ENCODE measurements at places on chromosomes 1 and 21.

DNA sequence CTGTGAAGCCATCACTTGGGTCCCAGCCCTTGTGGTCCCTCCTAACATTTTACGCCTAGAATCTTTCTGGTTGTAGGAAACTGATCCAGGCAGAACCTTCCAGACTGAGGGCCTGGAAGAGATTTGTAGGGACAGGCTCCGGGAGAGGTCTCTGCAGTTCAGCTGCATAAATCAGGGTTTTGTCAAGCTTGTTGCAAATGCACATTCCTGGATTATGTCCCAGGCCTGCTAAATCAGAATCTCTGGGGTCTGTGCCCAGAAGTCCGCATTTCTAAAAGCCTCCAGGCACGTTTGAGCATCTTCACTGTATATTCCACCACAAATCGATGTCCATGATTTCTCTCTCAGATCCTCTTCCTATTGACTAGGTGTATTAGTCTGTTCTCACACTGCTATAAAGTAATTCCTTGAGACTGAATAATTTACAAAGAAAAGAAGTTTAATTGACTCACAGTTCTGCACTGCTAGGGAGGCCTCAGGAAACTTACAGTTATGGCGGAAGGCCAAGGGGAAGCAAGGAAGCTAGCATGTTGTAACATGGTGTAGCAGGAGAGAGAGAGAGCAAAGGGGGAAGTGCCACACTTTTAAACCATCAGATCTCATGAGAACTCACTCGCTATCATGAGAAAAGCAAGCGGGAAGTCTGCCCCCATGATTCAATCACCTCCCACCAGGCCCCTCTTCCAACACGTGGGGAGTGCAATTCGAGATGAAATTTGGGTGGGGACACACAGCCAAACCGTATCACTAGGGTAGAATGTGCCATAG, 1.2 kb upstream of the FHAD1 start:
- peak; percentile 66 for DNase-seq

DNA sequence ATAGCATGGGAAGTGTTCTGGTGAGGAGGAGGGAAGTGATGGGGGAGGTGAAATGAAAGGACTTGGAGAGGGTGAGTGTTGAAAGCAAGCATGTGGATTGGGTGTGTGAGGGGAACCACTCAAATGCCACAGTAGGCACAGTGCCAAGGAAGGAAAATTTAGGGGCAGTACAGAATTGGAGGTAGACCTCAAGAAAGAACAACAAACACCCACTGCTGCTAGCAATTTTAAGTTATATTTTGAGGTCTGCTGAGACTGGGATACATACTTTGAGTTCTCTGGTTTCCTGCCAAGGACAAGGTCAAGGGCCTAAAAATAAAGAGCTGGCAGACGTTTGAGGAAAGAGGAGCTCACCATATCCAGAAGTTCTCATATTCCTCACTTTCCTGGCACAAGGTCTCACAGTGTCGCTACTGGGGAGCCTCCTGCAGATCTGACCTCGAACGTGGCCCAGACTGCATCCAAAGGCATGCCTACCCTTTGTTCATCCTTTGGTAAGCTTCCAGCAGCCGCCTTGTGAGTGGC, 104.0 kb downstream of the BRINP2 start:
- DNase-seq, result no peak

- DNase-seq, result no peak
These were observed 6.7 kb downstream of the POFUT2 start for GRCh38 chr21:45280969-45281368.

DNA sequence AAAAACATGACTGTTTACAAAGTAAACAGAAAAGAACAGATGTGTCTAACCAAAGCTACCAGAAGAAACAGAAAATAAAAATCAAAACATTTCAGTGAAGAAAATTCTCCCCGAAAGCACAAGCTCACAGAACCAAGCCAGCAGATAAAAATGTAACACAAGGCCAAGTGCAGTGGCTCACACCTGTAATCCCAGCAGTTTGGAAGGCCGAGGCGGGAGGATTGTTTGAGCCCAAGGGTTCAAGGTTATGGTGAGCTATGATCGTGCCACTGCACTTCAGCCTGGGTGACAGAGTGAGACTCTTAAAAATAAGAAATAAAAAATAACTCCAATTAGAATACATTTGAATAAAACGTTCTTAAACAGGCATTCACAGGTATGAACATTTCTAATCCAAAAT, 19.1 kb upstream of the DDOST start:
- no peak for DNase-seq

DNA sequence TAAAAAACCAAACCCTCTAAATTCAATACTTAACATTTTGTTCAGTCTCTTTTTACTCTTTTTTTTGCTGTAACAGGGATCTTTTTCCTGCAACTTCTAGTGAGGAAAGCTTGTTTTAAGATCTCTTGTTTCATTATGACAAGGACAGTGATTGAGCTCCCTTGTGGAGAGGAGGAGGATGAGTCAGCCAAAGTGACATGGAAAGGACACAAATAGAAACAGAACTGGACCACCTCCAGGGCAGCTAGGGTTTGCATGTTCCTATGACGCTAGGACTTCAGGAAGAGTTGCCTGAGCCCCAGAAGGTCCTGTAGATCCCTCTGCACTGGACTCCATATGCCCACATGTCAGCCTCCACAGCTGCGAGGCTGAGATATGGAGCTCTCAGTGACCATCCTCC, 212.6 kb upstream of the FAM78B start:
- no peak for DNase-seq

- DNase-seq, result no peak
These were observed 71.2 kb upstream of the CNN3 start for GRCh38 chr1:94998114-94998513.

GRCh38 chr1:185017338-185017737, 28.0 kb upstream of the RNF2 start:
- peak; percentile 79 for DNase-seq

GRCh38 chr1:109241841-109242345, 7.4 kb upstream of the CELSR2 start:
- no peak for DNase-seq

GRCh38 chr21:38645282-38645681, 147.0 kb upstream of the ERG start:
- DNase-seq, result no peak

DNA sequence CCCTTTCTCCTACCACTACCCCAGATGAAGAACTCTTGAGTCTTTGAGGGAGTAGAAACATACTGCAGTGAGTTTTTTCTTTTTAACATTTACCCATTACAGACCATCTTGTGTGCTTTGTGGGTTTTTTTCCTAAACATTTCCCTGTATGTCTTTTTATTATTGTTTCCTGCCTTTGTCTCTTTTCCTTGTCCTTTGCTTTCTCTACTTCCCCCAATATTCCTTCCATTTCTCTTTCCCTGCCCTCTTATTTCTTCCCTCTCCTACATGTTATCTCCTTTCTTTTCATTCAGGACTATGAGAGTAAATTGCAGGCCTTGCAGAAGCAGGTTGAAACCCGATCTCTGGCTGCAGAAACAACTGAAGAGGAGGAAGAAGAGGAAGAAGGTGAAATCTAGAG, 79.1 kb upstream of the PGD start:
- DNase-seq, result no peak

All from inflammatory macrophage treated with lipopolysaccharide for 1 hour (primary cell).